T-helper 2 cell (primary cell): ENCODE measurements at places on chromosomes 13 and 19.

DNA sequence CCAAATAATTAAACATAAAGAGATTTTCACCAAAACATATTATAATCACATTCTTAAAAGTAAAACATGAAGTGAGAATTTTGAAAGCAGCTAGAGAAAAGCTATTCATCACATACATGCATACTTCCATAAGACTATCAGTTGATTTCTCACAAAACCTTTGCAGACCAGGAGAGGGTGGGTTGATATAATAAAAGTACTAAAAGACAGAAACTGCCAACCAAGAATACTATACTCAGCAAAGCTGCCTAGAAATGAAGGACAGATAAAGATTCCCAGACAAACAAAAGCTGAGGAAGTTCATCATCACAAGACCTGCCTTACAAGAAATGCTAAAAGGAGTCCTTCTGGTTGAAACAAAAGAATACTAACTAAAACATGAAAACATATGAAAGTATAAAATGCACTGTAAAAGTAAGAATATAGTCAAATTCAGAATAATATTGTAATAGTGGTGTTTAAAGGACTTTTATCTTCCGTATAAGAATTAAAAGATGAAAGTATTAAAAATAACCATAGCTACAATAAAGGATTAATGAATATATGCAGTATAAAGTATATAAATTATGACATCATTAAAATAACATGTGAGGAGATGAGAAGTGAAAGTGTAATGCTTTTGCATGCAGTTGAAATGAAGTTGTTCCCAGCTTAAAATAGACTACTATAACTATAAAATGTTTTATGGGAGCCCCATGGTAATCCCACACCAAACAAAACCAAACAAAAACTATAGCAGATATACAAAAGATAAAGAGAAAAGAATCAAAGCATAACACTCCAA, 76.2 kb downstream of the RXFP2 start:
- no peak for DNase-seq

- no peak for DNase-seq
Measured at GRCh38 chr19:1016647-1017114, 4.2 kb downstream of the TMEM259 start.

GRCh38 chr19:51971624-51972023, 15.0 kb downstream of the ZNF350 start:
- peak; percentile 67 for DNase-seq

DNA sequence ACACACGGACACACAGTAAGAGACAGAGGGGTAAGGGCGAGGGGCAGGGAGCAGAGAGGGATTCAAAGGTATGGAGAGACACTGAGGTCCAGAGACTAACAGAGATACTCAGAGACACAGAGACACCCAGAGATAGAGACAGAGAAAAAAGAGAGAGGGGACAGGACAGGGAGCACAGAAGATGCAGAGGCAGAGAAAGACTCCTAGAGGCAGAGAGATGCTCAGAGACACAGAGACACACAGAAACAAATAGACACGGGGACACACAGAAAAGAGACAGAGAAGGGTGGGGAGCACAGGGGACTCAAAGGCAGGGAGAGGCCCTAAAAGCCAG, 39.8 kb downstream of the DEDD2 start:
- no peak for DNase-seq

GRCh38 chr19:40416918-40417642, 3.9 kb upstream of the PRX start:
- peak; percentile 39 for DNase-seq

- no peak for DNase-seq
Measured at GRCh38 chr19:3708207-3708931, at the start of gene TJP3. Gene TJP3, plus strand, starts transcription at chr19:3708384. Its CDS starts 20,049 bp downstream, at chr19:3728433.

GRCh38 chr19:33673996-33674625, 52.4 kb downstream of the CHST8 start:
- no peak for DNase-seq

DNA sequence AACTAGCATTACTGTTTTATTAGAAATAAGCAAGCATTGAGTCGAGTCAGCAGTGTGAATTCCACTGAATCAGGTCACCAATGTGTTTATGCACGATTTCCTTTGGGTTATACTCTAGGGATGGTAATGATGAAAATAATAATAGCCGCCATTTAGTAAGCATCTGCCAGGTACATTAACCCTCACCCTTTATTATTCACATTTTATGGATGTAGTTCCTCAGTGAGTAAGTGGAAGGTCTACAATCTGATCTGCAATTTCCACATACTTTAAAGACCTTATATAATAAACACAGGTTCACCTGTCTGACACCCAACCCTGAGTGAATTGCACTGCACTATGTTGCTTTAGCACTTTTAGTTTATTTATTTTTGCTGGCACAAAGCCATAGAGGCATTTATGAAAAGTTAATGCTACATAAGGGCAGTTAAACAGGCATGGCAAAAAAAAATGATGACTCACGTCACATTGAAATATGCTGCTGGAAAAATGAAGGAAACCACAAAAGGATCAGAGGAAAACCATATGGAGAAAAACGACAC, 122.4 kb downstream of the TRPC4 start:
- DNase-seq: no peak

GRCh38 chr13:30290812-30291436, 16.4 kb downstream of the KATNAL1 start:
- DNase-seq: no peak

DNA sequence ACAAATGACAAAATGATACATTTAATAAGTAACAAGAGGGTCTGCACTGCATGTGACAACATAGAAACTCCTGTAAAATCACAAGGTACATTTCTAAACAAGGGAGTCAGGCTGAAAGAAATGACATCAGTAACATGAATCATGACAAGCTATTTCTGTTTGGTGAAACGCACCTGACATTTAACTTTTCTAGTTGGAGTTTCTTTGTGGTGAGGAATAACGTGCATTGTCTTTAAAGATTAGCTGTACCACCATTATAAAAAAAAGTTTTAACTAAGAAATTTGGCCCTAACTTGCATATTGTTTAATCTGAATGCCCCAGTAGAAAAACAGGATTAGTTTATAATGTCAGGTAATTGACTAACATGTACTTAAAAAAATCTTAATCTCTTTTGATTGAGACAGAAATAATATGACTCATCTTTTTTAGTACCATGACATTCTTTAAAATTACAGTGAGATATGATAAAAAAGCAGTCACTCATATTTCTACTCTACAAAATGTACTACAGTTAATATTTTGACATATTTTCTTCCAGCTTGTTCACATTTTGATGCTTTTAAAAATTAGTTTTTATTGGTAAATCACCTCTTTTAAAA, 418.2 kb downstream of the KLF12 start:
- no peak for DNase-seq

- DNase-seq: no peak
Measured at GRCh38 chr13:52001120-52001731, 10.0 kb downstream of the ATP7B start.

- no peak for DNase-seq
Measured at GRCh38 chr13:46229251-46229650, 17.5 kb downstream of the LRRC63 start.

GRCh38 chr13:82036602-82037001, 1695.7 kb upstream of the SPRY2 start:
- no peak for DNase-seq

DNA sequence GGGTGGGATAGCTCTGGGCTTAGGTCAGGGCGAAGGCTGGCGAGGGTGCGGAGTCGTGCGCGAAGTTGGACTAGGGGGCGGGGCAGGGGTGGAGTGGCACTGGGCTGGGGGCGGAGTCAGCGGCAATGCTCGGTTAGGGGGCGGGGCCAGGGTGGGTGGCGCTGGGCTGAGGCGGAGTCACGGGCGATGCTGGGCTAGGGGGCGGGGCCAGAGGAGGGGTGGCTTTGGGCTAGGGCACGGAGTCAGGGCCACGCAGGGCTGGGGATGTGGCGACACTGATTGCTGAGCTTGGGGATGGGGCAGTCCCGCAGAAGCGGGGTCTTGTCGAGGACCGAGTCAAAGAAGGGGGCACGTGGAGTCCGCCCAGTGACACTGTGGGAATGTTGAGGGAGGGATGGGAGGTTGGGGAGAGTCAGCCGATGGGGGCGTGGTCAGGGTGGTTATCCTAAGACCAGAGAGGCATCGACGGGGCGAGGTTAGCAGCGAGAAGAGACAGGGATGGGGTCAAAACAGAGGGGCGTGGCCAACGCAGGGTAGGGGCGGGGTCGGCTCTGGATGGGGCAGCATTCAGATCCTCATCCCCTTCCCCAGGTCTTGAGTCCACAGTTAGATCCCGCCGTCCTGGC, 8.7 kb downstream of the HOMER3 start:
- DNase-seq: peak; percentile 45

GRCh38 chr13:101449790-101450748, 2.4 kb upstream of the ITGBL1 start:
- DNase-seq: no peak

- no peak for DNase-seq
Measured at GRCh38 chr19:39778763-39779162, at the start of gene LEUTX. Gene LEUTX, plus strand, starts transcription at chr19:39778854. Its CDS starts 67 bp downstream, at chr19:39778921.

GRCh38 chr19:5952193-5953029, 25.5 kb downstream of the RANBP3 start:
- no peak for DNase-seq

DNA sequence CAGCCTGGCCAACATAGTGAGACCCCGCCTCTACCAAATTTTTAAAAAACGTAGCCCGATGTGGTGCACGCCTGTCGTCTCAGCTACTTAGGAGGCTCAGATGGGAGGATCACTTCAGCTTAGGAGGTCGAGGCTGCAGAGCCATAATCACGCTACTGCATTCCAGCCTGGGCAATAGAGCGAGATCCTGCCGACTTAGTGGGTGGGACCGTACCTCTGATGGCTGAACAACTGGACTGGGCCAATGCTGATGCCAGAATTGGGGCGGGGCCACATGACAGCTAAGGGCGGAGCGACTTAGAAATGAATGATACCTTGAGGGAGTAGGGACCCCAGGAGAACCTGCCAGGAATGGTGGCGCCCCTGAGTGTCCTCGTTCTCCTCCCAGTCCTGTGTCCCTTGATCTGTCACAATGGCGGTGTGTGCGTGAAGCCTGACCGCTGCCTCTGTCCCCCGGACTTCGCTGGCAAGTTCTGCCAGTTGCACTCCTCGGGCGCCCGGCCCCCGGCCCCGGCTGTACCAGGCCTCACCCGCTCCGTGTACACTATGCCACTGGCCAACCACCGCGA, 3.6 kb downstream of the LTBP4 start:
- DNase-seq: no peak

GRCh38 chr19:38387550-38388348, at the start of gene GGN:
Gene GGN, minus strand, starts transcription at chr19:38388034. Its CDS starts 773 bp downstream, at chr19:38387261.
- DNase-seq: peak; percentile 67

- DNase-seq: no peak
Measured at GRCh38 chr19:43738780-43739211, 16.0 kb downstream of the SMG9 start.

- no peak for DNase-seq
Measured at GRCh38 chr19:17125062-17125727, 49.6 kb downstream of the MYO9B start.

- no peak for DNase-seq
Measured at GRCh38 chr19:10010247-10010691, at the start of gene COL5A3. Gene COL5A3, minus strand, starts transcription at chr19:10010504. Its CDS starts 119 bp downstream, at chr19:10010385.

GRCh38 chr19:18875726-18876125, 20.2 kb downstream of the CERS1 start:
- no peak for DNase-seq

GRCh38 chr13:19597523-19597922, 35.9 kb upstream of the MPHOSPH8 start:
- DNase-seq: no peak

GRCh38 chr13:111269508-111269907, 50.9 kb upstream of the TEX29 start:
- DNase-seq: no peak

GRCh38 chr13:113041293-113041690, 64.3 kb upstream of the F7 start:
- DNase-seq: no peak
